ENCODE measurements at places on chromosomes 4 and X.

DNA sequence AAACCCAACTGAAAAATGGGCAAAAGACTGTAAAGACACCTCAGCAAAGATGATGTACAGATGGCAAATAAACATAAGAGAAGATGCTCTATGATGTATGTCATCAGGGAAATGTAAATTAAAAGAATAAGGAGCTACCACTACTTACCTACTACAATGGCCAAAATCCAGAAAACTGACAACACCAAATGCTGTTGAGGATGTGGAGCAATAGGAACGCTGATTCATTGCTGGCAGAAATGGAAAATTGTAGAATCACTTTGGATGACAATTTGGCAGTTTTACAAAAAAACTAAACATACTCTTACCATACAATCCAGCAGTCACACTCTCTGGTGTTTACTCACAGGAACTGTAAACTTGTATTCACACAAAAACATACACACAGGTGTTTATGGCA, 222.3 kb upstream of the LDB2 start:
- DNase-seq, result no peak

DNA sequence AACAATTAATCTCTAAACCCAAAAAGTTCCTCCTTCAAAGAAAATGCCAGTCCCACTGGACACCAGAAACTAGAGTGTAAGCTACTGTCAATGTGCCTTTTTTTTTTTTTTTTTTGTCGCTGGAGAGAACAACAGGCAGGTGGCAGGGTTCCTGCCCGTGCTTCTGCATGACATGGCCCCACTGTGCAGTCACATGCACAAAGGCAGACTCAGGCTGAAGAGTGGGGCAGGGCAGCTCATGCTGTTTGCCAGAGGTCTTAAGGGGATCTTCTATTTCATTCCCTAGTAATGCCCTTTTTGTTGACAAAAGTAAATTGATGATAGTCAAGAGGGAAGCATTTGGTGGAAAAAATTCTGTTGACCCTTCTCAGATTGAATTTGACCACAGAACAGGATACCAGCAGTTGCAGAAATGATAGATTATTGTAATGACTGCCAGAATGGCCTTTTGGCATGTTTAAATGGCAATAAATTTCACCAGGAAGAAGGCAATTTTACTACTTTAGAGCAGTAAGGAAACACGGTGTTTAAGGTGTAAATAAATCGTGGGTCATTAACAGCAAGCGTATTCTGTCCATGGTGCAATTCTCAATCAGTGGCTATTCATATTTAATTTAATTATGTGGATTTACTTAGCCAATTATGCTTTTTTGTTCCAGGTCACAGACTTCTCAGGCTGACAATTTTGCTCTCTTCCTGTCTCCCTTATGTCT, 80.9 kb downstream of the NKX6-1 start:
- no peak for DNase-seq

DNA sequence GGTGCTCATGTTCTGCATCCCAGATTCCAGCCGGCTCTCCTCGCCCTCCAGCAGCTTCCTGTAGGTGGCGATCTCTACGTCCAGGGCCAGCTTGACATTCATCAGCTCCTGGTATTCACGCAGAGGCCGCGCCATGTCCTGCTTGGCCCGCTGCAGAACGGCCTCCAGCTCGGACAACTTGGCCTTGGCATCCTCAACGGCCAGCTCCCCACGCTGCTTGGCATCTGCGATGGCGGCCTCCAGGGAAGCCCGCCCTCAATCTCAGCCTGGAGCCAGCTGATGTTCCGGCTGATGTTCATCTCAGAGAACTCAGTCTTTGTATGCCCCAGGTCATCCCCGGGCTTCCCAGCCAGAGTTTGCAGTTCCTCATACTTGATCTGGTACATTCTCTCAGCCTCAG, 431.8 kb upstream of the DIPK2B start:
- no peak for DNase-seq

DNA sequence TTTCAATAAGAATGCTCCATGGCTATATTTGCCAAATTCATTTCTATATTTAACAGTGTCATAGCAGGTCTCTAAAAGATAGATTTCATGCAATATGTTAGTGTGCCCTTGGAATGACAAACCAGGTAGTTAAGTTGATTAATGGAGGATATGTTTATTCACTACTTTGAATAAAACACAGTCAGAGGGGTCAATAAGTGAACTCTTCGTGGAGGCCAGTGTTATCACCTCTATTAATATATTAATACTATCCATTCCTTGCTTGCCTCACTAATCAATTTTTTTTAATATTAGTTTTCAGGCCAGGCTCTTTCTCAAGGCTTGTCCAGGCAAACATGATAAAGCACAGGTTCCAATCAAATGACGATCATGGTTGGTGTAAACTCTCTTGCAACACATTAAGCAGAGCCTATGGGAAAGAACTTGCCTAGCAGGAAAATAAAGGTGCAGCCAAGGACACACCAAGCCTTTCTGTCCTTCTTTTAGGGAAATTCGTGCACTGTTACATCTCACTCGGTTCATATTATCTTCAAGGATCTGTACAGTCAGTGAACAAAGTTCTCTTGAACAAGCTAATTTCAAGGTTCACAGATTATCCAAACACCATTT, 144.7 kb downstream of the DCK start:
- DNase-seq, result no peak

GRCh38 chrX:21960569-21961541, 20.3 kb downstream of the SMS start:
- peak; percentile 17 for DNase-seq

- DNase-seq, result no peak
Observed at GRCh38 chr4:41975341-41975740, 6.2 kb upstream of the DCAF4L1 start.

DNA sequence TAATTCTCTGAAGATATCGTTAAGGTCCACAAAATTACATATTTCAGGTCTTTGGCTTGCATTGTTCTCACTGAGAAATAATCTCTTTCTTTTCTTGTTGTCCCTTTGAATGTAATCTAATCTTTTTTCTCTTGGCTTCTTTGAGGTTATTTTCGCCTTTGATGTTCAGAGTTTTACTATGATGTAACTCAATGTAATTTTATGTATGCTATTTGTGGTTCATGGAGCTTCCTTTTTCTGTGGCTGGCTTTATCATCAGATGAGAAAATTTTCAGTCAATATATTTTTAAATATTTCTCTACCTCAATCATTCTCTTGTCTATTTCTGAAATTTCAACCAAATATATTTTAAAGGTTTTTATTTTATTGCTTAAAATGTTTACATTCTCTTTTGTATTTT, 672.2 kb downstream of the TRAM1L1 start:
- DNase-seq, result no peak

GRCh38 chr4:182695842-182696241, 221.3 kb downstream of the DCTD start:
- DNase-seq, result no peak

DNA sequence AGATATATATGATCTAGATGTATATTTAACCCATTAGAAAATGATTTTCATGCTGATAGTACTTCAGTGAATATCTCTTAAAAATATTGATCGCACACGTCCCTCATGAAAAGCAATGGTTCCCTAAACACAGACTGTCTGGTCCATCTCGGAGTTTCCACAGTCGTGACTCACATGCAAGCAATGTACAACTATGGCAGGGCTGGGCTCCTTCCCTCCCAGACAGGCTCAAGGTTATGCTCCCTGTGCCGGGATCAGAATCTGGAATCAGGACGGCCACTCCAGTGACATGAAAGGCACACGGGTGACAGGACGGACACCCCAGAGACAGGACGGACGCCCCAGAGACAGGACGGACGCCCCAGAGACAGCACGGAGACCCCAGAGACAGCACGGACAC, 40.2 kb upstream of the PPP2R3B start:
- DNase-seq, result no peak

GRCh38 chrX:117400005-117400404, 716.6 kb downstream of the KLHL13 start:
- no peak for DNase-seq

- DNase-seq, result no peak
Observed at GRCh38 chrX:124504111-124504983, 158.0 kb downstream of the SH2D1A start.

GRCh38 chrX:150236327-150236726, 126.8 kb upstream of the MAMLD1 start:
- DNase-seq, result no peak

- no peak for DNase-seq
Observed at GRCh38 chr4:186666252-186666651, 57.4 kb downstream of the FAT1 start.

DNA sequence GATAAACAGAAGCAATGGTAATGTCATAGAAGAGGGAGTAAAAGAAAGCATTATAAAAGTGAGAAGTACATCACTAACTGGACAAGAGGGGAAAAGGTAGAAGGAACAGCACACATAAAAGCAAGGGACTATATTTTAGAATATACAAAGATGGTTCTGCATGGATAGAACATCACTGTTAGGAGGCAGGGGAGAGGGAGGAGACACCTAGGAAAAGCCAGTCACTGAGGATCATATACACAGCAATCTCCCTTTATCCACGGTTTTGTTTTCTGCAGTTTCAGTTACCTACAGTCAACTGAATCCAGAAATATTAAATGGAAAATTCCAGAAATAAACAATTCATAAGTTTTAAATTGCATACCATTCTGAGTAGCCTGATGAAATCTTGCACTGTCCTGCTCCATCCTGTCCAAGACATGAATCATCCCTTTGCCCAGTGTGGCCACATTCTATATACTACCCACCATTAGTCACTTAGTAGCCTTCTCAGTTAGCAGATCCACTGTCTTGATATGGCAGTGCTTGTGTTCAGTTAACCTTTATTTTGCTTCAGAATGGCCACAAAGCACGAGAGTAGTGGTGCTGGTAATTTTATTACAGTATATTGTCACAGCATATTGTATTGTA, 74.2 kb downstream of the PPA2 start:
- no peak for DNase-seq

- DNase-seq, result no peak
Observed at GRCh38 chrX:47633689-47634590, 4.2 kb upstream of the CFP start.

DNA sequence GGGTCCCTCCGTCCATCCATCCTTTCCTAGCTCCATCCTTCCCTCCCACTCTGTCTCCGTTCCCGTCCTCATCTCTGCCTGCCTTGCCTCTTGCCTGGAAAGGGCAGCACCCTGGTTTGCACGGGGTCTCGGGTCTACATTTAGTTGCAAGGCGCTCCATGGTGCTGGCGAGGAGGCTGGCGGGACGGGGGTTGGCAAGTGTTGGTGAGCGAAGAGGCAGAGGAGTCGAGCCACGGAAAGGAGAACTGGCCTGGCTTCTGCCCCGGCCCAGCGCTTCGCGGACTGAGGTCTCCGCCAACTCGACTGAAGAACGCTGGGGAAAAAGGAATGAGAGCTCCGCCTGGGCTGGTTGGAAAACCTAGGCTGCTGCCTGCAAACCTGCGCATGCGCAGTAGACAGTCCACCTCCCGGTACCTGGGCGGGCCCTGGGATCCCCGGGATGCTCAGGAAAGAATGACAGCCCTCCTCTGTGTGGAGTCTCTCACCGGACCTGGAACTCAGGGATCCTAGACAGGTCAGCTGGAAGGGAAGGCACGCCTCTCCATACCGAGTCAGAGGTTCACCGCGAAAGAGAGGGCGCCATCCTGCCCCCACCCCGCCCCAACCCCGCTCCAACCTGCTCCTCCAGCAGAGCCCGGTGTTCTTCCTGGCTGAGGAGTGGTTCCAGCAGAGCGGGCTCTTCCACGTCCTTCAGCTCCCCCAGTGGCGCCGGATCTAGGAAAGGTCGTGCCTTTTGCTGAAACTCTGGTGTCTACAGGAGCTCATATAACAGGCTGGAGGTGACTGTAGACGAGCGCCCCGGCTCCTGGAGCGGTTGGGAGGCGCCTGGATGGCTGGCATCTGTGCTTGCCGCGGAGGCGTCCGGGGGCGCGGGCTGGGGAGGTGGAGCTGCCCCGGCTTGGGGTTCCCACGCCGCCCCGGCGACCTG, 6.0 kb downstream of the FRG2 start:
- no peak for DNase-seq

GRCh38 chr4:138609943-138610350, 367.8 kb upstream of the SLC7A11 start:
- no peak for DNase-seq

- peak; percentile 56 for DNase-seq
Observed at GRCh38 chr4:54384563-54384962, 155.5 kb downstream of the PDGFRA start.

DNA sequence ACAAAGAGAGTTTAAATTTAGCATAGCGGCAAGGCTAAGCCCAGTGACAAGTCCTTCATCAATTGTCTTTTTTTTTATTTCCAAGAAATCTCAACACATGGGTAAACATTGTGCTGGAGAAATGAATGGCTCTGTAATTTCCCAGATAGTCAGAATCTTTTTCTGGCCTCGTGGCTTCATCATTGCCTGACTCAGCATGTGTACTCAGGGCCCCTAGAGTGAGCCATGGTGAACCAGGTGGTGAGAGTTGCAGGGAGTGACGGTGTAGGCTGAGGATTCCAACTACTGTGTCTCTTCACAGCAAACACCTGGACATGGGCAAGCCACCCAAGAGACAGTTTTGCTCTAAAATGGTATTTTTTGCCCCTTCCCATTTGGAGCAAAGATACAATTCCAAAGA, 43.1 kb upstream of the UCP1 start:
- DNase-seq, result no peak

DNA sequence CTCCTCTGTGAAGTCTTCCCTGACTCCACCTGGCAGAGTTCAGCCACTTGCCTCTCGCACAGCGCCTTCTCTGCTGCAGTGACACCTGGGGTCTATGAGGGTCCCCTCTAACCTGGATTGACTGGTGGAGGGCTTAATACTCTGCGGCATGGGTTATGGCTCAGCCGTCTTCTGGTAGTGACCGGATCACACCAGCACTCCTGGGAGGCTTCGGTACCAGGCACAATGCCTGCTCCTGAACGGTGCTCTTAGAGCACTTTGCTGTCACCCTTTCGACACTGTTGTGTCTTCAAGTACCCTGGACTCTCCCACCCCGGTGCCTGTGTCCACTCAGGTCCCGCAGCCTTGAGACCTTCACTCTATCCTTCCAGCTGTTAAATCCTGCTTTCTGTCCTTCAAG, 50.0 kb downstream of the C4orf50 start:
- DNase-seq, result no peak

DNA sequence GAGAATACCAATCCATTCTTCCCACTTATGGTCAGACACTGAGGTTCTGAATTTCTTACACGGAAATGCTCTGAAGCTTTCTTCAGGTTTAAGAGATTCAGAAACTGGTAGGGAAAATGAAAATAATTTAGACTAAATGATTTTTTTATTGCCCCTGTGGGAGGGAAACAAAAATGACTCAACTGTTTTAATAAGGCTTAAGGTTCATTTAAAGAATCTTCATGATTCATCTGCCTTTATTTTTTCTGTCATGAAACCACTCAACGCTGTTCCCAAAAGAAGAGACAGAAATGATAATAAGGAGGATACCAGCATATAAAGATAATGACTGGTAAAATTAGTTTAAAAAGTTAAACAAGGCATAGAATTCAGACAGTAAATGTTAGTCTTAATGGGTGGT, 39.3 kb upstream of the FAM47B start:
- DNase-seq, result no peak

GRCh38 chrX:28835991-28836390, 248.7 kb downstream of the IL1RAPL1 start:
- no peak for DNase-seq

GRCh38 chr4:175536852-175537453, 275.1 kb downstream of the GPM6A start:
- no peak for DNase-seq

All from hematopoietic multipotent progenitor cell treated with erythropoietin and hydrocortisone succinate and interleukin-3 and kit ligand, for 17 days (in vitro differentiated cells).